Inflammatory macrophage treated with lipopolysaccharide for 1 hour (primary cell): ENCODE measurements at places on chromosomes 11 and 22.

DNA sequence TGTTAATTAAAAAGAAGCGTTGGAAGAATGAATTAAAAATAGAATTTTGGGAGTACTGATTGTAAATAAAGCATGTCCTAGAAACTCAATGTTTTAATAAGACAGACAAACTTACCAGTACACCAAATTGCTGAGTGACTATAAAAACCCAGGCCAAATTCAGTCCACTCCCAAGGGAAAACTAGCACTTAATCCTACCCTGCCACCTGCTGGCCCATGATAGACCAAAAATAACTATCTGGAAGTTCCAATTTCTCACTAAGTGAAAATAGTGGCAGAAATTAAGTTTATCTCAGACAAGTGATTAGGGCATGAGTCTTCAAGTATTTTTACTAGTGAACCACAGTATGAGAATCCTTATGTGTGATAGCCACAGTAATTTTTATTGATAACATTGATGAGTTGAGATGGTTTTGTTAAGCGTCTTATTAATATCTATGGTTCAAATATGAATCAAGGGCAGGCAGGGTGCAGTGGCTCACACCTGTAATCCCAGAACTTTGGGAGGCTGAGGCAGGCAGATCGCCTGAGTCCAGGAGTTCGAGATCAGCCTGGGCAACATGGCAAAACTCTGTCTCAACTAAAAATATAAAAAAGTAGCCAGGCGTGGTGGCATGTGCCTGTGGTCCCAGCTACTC is 9.8 kb upstream of the DDX10 start:
- DNase-seq, result peak; percentile 43

DNA sequence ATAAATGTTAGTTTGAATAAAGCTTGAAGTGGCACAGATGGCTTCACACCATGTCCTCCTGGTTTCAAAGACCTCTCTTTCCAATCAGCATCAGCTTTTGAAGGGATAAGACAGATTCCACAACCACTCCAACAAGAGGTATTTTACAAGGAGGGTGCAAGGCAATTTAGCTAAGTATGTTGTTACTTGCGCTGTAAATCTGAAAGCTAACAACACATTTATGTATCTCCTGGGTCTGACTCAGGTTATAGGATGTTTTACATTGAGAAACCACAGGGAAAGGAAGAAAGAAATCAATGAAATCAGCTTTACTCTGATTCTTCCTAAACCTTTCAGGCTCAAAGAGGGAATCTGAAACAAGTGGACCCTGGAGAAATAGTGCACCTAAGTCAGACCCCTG is 12.1 kb downstream of the CWC15 start:
- DNase-seq, result no peak

GRCh38 chr11:46617972-46618314 is 590 bp downstream of the ATG13 start:
- no peak for DNase-seq

DNA sequence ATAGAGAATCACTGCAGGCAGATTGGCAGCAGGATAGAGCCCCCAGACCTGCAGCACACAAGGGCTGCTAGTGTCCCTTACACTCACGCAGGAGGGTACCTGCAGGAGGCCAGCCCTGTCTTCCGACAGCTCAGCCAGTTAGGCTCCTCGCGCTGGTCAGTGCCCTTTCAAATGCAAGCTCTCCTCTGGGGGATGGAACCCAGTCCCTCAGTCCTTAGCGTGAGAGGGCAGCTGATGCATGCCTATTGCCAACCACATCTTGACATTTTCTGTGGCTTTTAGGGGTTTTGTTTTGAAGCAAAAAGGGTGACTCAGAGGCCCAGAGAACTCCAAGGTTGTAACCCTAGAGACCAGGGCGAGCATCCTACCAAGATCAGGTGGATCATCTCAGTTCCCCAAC is 40.0 kb downstream of the WNT11 start:
- no peak for DNase-seq

DNA sequence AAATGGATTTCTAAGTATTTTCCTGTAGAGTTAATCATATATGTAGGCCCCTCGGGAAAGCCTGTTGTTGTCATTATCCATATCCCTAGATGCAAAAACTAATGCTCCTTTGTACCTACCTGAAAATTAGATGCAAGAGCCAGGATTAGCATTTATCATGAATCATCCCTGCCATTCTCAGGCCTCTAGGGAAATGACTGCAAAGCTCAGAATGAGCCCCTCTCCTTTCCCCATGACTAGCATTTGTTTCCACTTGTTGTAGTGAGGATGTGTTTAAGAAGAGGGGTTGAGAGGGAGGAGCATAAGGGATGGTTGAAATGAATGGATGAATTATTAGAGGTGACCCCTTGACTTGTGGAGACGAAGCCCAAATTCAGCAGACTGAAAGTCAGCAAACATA is 537.9 kb downstream of the NTM start:
- DNase-seq, result no peak

- no peak for DNase-seq
Measured at GRCh38 chr22:46803936-46804335, 41.5 kb downstream of the TBC1D22A start.

GRCh38 chr22:45090497-45090910 is 73.2 kb upstream of the NUP50 start:
- no peak for DNase-seq

GRCh38 chr11:46529095-46529905 is 64.5 kb downstream of the AMBRA1 start:
- no peak for DNase-seq

GRCh38 chr11:56917708-56918400 is 70.9 kb upstream of the OR5AK2 start:
- DNase-seq, result no peak

DNA sequence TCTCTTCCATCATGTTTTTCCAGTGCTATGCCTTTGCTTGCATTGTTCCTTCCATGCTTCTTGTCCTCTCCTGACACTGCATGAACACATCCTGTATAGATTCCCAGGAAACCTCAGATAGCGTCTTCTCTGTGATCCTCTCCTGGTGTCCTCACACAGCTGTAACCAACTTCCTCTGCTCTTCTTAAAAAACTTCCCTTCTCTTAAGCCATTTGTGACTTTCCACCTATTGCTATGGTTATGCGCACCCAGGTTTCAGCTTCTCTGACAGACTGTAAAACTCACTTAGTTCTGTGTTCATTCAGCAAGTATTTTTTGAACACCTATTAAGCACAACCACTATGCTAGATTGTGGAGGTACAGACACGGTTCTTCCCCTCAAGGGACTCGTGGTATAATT is 5.1 kb upstream of the APLP2 start:
- DNase-seq, result peak; percentile 71

- no peak for DNase-seq
Measured at GRCh38 chr11:1776944-1777715, 13.4 kb upstream of the CTSD start.

DNA sequence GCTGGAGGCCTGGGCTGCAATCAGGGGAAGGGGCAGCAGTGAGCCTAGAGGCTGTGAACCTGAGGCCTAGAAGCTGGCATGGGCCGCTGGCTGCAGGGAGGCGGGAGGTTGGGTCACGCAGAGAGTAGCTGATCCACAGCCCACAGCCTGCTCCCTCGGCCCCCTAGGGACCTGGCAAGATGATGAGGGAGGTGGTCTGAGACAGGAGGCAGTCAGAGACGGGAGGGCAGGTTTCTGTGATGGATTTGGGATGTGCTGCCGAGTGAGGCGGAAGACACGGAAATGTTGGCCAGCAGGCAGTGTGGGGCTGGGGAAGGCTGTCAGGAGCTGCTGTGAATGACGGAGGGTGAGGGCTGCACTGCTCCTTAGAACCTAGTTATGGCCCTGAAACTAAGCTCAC is 22.7 kb downstream of the LRFN4 start:
- DNase-seq, result no peak

GRCh38 chr11:10348650-10349280 is 43.9 kb downstream of the ADM start:
- no peak for DNase-seq

- no peak for DNase-seq
Measured at GRCh38 chr11:47918882-47919495, 61.4 kb upstream of the PTPRJ start.
